ENCODE measurements at places on chromosomes 11 and 22.

- no peak for DNase-seq
Observed at GRCh38 chr11:7527029-7527428, 13.2 kb downstream of the PPFIBP2 start.

GRCh38 chr22:50483556-50483955 lies 2.2 kb downstream of the ADM2 start:
- DNase-seq, result no peak

DNA sequence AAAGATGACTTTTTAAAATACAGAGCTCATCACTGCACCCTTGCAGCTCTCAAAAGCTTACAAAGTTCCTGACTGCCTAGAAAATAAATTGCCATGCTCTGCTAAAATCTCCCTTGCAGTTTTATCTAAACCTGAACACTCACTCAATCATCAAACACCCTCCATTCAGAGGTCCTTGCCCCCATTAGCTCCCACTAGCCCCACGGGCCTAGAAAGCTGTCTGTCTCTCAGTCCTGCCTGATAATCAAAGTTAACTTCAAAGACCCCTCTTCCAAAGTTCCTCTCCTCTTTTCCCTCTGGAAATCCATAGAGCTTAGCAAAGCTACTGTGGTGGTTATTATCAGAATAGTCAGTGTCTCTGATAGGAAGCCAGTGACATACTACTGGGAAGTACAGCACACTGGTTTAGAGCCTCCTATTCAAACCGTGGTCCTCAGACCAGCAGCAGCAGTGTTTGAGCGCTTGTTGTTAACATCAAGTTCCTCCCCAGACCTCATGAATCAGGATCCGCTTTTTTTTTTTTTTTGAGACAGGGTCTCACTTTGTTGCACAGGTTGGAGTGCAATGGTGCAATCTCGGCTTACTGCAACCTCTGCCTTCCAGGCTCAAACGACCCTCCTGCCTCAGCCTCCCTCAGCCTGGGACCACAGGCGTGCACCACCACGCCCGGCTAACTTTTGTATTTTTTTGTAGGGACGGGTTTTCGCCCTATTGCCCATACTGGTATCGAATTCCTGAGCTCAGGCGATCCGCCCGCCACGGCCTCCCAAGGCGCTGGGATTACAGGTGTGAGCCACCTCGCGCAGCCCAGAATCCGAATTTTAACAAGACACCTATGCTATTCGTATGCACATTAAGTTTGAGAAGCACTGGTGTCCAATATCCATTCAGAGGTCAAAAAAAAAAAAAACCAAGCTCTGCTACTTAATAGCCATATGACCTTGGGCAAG lies 1.2 kb downstream of the NDUFC2 start:
- no peak for DNase-seq

GRCh38 chr11:29272019-29272654 lies 744.7 kb downstream of the KCNA4 start:
- no peak for DNase-seq

GRCh38 chr11:34254011-34254410 lies 103.8 kb downstream of the ABTB2 start:
- no peak for DNase-seq

DNA sequence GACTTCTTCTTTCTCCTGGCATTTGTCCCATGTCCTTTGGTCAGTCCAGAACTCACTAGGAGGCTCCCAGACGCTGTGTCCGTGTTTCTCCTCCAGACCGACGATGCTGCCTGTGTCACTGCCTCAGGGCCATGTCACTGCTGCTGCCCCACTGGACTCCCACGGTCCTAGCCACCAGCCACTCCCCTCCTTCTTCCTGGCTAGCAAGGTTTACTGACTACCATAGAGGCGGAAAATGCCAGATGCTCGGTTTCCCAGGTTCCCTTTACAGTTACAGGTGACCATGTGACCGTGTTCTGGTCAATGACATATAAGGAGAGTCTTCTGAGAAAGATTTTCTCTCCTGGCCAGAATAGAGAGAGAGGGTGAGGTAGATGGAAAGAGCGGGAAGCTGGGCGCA lies 40.7 kb upstream of the RBFOX2 start:
- DNase-seq, result no peak

- no peak for DNase-seq
Observed at GRCh38 chr11:9651481-9651880, 12.4 kb upstream of the SWAP70 start.

- DNase-seq, result no peak
Observed at GRCh38 chr22:22673628-22674027, 29.2 kb downstream of the GGTLC2 start.

GRCh38 chr11:8239536-8240228 lies 24.0 kb downstream of the LMO1 start:
- no peak for DNase-seq

DNA sequence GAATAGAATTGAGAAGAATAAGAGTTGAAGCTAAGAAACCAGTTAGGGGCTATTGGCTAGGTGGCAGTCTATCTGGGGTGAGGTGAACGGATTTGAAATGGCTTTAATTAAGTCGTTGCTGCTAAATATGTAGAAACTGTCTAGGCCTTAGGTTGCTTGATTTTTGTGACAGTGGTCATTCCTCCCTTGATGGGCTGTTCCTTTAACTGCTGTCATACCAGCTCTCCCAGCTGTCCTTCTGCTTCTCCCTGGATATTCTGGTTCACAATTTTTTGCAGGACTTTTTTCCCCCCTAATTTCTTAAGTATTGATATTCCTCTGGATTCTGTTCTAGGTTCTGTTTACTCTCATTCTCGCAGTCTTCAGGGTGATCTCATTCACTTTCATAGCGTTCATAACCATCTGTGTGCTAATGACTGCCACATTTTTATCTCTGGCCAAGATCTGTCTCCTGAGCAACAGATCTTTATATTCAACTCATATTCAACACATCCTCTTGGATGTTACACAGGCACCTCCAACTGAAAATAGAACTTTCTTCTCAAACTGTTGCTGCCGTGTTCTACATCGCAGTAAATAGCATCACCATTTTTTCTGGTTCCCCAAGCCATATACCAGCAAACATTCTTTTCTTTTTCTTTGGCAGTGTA lies 134.1 kb downstream of the UVRAG start:
- DNase-seq, result no peak

- DNase-seq, result no peak
Observed at GRCh38 chr11:15379483-15379882, 264.8 kb downstream of the INSC start.

GRCh38 chr11:21543901-21544300 lies 649.0 kb upstream of the ANO5 start:
- DNase-seq, result no peak

- no peak for DNase-seq
Observed at GRCh38 chr11:61516191-61516590, 7.6 kb downstream of the LRRC10B start.

- no peak for DNase-seq
Observed at GRCh38 chr11:62428871-62429560, 10.2 kb downstream of the SCGB1A1 start.

- DNase-seq, result no peak
Observed at GRCh38 chr11:62427630-62428233, 8.9 kb downstream of the SCGB1A1 start.

- DNase-seq, result no peak
Observed at GRCh38 chr11:1770528-1770927, 6.8 kb upstream of the CTSD start.

GRCh38 chr11:94433049-94433448 lies 31.8 kb upstream of the GPR83 start:
- no peak for DNase-seq

DNA sequence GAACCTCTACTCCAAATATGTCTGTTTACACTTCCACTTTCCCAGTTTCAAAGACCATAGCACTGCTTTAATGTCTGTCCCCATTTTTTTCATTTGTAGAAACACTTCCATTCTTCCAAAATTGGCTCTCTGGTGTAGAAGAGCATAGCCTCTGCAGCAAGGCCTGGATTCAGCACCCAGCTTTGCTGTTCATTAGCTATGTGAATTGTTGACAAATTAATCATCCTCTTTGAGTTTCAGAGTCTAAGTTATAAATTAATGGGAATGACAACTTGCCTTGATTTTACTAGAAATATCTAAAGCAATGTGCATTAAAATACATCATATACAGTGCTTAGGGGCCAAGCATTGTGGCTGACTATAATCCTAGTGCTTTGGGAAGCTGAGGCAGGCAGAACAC lies 22.4 kb downstream of the GRIA4 start:
- DNase-seq, result no peak

GRCh38 chr11:45543808-45544422 lies 121.5 kb downstream of the CHST1 start:
- no peak for DNase-seq

DNA sequence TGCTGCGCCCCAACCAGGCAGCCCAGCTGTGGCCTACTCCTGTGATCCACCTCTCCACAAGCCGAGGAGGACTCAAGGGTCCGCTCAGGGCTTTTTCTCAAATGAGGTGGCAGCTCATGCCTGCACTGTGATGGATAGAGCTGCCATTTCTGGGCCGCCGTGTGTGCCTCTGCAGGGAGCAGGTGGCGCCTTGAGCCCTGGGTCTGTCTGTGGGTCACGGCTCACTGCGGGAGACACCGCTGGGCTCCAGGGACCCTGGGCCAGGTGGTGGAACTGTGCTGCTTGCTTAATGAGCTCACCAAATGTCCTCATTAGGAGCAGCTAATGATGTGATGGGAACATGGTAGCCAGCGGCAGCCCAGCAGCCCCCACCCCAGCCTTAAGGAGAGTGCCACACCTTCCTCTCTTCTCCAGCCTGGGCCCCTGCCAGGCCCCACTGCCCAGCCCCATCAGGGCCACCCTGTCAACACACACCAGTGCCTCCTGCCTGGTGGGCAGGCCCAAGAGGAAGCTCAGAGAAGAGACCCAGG lies 50.8 kb downstream of the DHCR7 start:
- no peak for DNase-seq

DNA sequence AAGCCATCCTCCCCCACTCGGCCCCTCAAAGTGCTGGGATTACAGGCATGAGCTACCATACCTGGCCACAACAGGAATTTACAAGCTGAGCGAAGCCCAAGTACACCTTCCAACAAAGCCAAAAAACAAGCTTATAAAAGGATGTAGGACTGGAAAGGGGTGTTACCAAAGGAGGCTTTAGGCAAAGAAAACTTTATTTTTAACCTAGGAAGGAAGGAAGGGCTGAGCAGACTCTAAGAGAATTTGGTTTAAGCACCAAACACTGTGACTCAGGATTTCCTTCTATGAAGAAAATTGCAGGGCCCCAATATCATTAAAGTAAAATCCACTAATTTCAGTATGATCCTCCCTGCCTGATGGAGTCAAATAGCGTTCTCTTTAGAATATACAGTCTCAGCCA lies 12.1 kb downstream of the DENND5A start:
- DNase-seq, result no peak

GRCh38 chr22:41181349-41182241 lies 23.5 kb upstream of the L3MBTL2 start:
- no peak for DNase-seq

GRCh38 chr11:18741783-18742182 lies 15.8 kb upstream of the IGSF22 start:
- no peak for DNase-seq

DNA sequence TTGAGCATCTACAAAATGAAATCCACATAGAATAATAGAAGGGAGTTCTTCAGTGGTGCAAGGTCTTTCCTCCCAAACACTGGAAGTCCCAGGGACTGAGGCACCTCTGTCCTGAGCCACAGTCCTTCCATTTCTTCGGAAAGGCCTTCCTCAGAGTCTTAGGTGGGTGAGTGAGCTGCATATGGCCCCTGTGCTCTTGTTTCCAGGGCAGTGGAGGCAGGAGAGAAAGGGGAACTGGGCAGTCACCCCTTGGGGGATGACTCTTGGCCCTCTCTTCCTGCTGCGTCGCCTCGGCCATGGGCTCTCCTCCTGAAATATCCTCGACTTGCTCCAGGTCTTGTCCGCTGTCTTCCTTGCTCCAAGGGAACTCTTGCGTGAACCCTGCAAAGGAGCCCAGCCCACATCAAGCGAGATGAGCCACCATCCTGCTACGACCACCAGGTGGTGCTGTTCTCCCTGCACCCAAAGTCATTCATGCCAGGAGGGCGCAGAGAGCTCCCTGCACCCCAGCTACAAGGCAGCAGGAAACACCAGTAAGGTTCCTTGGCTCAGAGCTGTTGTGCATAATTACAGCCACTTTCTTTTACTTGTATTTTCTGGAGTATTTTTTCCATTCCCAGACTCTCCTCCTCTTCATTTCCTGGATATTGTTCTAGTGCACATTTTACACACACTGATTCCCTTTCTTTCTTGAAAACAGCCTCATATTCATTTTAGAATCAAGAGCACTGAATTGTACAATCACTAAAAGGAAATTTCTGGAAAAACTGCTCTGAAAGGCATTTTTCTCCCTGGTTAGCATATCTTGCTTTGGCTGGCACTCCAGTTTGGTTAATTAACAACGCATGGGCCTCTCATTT lies 397.8 kb downstream of the OPCML start:
- no peak for DNase-seq

- no peak for DNase-seq
Observed at GRCh38 chr11:129973068-129973467, 29.6 kb downstream of the PRDM10 start.

GRCh38 chr22:24147666-24148065 lies 33.6 kb upstream of the SUSD2 start:
- no peak for DNase-seq

GRCh38 chr22:33569559-33569958 lies 350.7 kb downstream of the LARGE1 start:
- DNase-seq, result no peak

- DNase-seq, result no peak
Observed at GRCh38 chr11:73306069-73306841, 1.8 kb upstream of the ARHGEF17 start.

DNA sequence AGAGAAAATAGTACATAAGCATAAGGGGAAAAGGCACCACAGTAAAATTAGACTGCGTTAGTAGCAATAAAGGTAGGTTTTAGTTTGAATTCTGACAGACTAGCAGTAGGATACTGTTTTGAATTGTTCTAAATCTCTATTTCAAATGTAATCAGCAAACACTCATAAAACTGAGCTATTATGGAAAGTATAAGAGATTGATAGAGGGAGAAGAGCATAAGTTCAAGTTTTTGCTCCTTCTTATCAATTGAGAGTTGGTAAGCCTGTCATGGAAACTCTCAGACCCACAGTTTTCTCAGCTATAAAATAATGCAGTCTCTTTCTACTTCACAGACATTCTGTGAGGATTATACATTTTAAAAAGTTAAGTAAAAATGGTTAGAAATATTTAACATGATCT lies 840.2 kb upstream of the CNTN5 start:
- no peak for DNase-seq

DNA sequence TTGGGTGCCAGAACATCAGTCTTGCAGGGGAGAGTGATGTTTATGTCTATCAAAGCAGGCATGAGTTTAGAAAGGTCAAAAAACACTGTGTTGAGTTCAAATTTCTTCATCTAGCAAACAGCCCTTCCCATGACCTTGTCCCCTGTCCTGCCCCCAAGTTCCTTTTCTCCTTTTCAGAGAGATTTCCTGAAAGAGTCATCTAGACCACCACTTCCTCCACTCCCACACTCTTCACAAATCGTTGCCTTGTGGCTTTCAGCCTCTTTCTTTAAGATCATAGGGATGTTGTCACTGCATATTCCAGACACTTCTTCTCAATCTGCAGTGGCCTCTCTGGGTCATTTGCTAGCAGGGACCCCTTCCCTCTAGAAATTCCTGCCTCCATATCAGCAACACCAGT lies 290.5 kb downstream of the TENM4 start:
- no peak for DNase-seq

- DNase-seq, result no peak
Observed at GRCh38 chr11:73866586-73866996, 10.1 kb downstream of the COA4 start.
